Fibroblast of villous mesenchyme (primary cell): ENCODE measurements at places on chromosomes 4 and X. TPM values are rescaled to one million over a fixed set of nuclear protein-coding genes. Genes with fewer than 3 reads are reported as not detected.

The TLR2 gene
- total RNA-seq: under 0.01 and 0.32 TPM in 2 replicates

The SMARCA1 gene
- total RNA-seq: 64.7 and 93.3 TPM in 2 replicates

The CYP4V2 gene
- total RNA-seq: 12.9 and 15.1 TPM in 2 replicates

DNA sequence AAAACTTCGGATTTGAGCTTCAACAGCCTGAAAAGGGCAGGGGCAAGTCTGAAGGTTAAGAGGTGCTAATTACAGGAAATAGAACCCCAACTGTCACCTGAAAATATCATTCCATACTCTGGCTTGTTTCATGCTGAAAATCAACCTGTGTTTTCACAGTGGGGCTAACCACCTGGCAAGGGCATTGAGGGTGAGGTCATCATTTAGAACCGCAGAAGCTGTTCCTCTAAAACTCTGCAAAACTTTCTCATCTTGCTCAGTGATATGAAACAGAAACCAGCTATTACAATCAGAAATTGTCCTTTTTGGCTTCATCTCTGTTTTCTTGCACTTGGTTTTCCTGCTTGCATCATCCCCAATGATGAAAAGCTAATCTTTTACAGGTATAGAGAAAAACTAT, 247.6 kb downstream of the DCLK2 start:
- DNase-seq: no peak

DNA sequence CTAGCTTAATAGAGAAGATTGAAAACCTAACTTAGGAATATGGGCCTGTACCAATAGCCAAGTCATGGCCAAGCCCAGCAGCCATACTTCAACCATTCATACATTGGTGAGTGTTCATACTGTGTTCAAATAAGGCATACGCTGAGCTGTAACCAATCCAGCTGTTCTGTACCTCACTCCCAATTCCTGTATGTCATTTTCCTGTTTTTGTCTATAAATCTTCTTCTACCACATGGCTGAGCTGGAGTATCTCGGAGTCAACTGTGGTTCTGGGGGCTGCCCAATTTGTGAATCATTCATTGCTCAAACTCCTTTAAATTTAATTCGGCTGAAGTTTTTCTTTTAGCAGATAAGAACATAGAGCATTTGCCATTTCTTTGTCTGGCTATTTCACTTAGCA, 195.3 kb upstream of the ANKRD50 start:
- peak; percentile 42 for DNase-seq

GRCh38 chr4:11428899-11429698, 405 bp upstream of the HS3ST1 start:
- DNase-seq: peak; percentile 13

GRCh38 chr4:41175794-41176193, 38.5 kb downstream of the APBB2 start:
- DNase-seq: no peak

DNA sequence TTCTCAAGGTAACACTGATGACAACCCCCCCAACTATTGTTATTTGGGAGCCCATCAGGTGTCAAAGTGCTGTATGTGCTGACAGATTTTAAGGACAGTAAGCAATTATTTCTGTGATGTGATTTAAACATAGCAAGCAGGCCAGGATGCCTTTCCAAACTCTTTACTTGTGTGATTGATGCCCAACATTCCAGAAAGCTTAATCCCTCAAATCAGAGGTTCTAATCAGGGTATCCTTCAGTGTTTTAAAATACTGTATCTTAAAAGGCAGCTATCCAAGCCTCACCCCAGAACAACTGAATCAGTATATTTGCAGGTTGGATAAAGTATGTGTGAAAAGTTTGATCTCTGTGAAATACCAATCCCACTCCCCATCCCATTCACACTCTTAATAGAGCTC, 119.7 kb downstream of the GASK1B start:
- DNase-seq: no peak

GRCh38 chr4:75144475-75144874, 211.6 kb downstream of the PARM1 start:
- DNase-seq: no peak
